Thoracic aorta (tissue), 2 donors: ENCODE measurements at places on chromosomes 3 and 15. TPM values are rescaled to one million over a fixed set of nuclear protein-coding genes. Genes with fewer than 3 reads are reported as not detected.

OPA1 gene
- total RNA-seq, result 43.8 TPM

IRAK2 gene
- 13.8 TPM for total RNA-seq

CRYGS gene
- 3.7 TPM for total RNA-seq

DAZL gene
- not detected for total RNA-seq

RHOA gene
- total RNA-seq, result 524 TPM

ROBO2 gene
- total RNA-seq, result 9.8 TPM

CD200R1L gene
- total RNA-seq, result not detected

GNL3 gene
- total RNA-seq, result 38.2 TPM

CSNK1G1 gene
- total RNA-seq, result 9.3 TPM

SEMA7A gene
- total RNA-seq, result 4.9 TPM

LRRC57 gene
- 15.3 TPM for total RNA-seq

TTC21A gene
- total RNA-seq, result 14.9 TPM

SORD gene
- 10.7 TPM for total RNA-seq

ACKR4 gene
- total RNA-seq, result 7.3 TPM

TJP1 gene
- total RNA-seq, result 78.4 TPM

PRICKLE2 gene
- 42.3 TPM for total RNA-seq

COLQ gene
- total RNA-seq, result 3.2 TPM

GPR171 gene
- not detected for total RNA-seq

OR5K2 gene
- not detected for total RNA-seq

ANKRD34C gene
- not detected for total RNA-seq

XCR1 gene
- total RNA-seq, result not detected

CHL1 gene
- total RNA-seq, result 7.5 TPM

CHP1 gene
- 65.3 TPM for total RNA-seq

PLSCR5 gene
- not detected for total RNA-seq

MTMR10 gene
- total RNA-seq, result 44.7 TPM

SELENOT gene
- 137 TPM for total RNA-seq

C3orf22 gene
- not detected for total RNA-seq

KLHL6 gene
- total RNA-seq, result 6.6 TPM

SYNM gene
- 102 TPM for total RNA-seq

DLL4 gene
- 13.0 TPM for total RNA-seq

PLA2G4E gene
- total RNA-seq, result not detected

ATP8B4 gene
- 16.8 TPM for total RNA-seq

DCUN1D1 gene
- total RNA-seq, result 13.4 TPM

CLDND1 gene
- total RNA-seq, result 175 TPM

ITIH3 gene
- 14.2 TPM for total RNA-seq

CTNNB1 gene
- 317 TPM for total RNA-seq

GRK7 gene
- not detected for total RNA-seq

MOBP gene
- not detected for total RNA-seq

ANO10 gene
- 23.2 TPM for total RNA-seq

MST1R gene
- 7.7 TPM for total RNA-seq

TMEM212 gene
- total RNA-seq, result not detected

VILL gene
- total RNA-seq, result 13.7 TPM

CFAP92 gene
- 0.68 TPM for total RNA-seq

COL8A1 gene
- 253 TPM for total RNA-seq

C3orf85 gene
- not detected for total RNA-seq

GOLGA8S gene
- 0.42 TPM for total RNA-seq

MNS1 gene
- total RNA-seq, result 2.3 TPM

NSUN3 gene
- 14.4 TPM for total RNA-seq

RAD51 gene
- 0.27 TPM for total RNA-seq

UBE2E2 gene
- total RNA-seq, result 30.3 TPM

TRANK1 gene
- 31.6 TPM for total RNA-seq

PIERCE2 gene
- total RNA-seq, result not detected

NDN gene
- 30.6 TPM for total RNA-seq

GOLGA6L4 gene
- 4.9 TPM for total RNA-seq

GOLGA8K gene
- total RNA-seq, result not detected

RLBP1 gene
- total RNA-seq, result not detected

KBTBD13 gene
- 3.1 TPM for total RNA-seq

SLC15A2 gene
- 5.1 TPM for total RNA-seq

PRSS50 gene
- total RNA-seq, result 0.54 TPM

CCNDBP1 gene
- 61.5 TPM for total RNA-seq
